ENCODE measurements at places on chromosomes 2 and 18.

GRCh38 chr2:4381049-4381448 lies 677.7 kb downstream of the DCDC2C start:
- no peak for DNase-seq

DNA sequence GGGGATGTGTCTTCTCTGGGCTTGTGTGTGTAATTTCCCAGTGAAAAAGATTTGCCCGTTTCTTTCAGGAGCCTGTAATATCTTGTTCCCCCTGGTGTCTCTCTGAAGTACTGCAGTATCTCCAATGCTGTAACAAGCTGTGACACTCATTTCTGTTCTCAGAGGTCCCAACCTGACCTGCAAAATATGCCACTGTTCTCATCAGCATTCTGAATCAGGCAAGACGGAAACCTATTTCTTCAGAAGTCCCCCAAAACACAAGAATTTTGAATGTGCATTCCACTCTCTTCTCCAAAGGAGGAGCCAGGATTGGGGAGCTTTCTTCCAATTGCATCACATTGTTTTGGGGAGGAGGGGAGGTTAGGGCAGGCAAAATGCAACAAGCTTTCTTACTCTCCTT lies 77.0 kb upstream of the CNGA3 start:
- peak; percentile 81 for DNase-seq

DNA sequence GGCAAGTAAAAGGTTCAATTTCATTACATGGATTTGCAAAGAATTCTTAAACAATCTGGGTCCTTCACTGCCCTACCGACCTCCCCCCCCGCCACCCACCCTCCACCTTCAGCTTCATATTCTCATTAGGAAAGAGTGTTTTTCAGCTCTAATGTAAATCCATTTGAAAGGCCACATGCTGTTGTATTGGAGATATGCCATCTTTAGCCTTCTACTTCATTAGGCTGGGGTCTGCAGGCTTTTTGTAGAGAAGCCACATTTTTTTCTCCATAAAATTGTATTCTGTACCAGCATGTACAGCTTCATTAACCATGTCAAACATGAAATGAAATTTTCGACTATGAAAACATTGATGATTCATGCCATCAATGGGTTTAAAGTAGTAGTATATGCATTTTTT lies 42.8 kb upstream of the THUMPD2 start:
- DNase-seq: no peak

GRCh38 chr2:85160966-85161960 lies 28.1 kb downstream of the TCF7L1 start:
- no peak for DNase-seq

DNA sequence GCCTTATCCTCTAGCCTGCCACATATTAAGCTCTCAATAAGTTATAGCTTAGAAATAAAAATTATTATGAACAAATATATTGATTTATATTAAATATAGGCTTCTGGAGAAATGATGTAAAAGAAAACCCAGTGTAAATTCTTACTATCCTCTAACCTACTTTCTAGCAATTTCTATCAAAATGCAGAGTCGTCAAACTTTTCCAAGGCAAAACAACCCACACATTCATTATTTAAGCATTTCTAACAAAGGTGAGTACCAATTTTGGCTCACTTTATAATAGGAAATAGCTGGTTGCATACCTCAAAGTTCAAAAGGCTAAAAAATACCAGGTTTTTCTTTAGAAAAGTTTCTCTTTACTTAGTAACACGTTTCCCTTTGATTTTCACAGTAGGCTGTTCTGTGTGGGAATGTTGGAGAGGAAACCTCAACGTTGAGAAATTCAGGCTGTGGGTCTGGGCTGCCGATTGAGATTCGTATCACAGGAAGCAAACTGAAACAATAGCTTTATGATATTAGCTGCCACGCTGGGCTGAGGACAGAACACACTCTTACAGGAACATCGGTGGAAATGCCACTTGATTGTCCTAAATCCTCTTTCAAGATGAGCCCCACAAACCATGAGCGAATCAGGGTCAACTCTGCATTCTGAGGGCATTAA lies 53.0 kb downstream of the EPAS1 start:
- peak; percentile 35 for DNase-seq

DNA sequence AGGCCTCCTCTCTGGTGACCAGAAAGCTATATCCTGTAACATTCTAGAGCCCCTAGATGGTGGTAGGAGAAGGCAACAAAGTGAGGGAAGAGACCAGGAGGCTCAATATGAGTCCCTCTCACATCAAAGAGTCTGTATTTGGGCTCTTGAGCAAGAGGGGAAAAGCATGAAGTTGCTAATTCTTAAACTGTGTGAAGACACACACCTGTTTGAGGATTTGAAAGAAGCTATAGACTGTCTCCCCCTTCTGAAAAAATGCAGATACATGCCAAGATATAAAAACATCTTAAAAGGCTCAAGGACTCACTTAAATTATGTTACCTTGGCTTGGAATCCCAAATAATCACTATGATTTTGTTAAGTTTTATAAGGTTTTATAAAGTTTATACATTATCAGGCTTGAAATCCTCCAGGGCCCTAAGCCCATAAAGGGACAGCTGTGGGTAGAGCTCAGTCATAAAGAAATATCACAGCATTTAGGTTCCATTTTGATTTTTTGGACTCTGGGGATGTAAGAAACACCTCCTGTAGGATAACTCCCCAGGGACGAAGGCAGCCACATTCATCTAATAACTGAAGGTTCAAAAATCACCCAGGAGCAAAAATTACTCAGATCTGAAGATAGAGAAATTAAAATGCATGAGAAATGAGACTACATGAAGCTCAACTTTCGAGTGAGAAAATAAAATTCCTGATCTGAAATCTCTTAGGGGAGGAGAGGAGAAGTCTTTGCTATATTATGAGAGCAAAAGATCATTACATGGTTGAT lies 136.1 kb upstream of the LGALSL start:
- no peak for DNase-seq

GRCh38 chr2:36549165-36549574 lies 48.8 kb downstream of the FEZ2 start:
- no peak for DNase-seq

- no peak for DNase-seq
Observed at GRCh38 chr2:239441261-239442078, 40.6 kb upstream of the HDAC4 start.

GRCh38 chr2:230700447-230700846 lies 12.2 kb upstream of the CAB39 start:
- DNase-seq: peak; percentile 85

DNA sequence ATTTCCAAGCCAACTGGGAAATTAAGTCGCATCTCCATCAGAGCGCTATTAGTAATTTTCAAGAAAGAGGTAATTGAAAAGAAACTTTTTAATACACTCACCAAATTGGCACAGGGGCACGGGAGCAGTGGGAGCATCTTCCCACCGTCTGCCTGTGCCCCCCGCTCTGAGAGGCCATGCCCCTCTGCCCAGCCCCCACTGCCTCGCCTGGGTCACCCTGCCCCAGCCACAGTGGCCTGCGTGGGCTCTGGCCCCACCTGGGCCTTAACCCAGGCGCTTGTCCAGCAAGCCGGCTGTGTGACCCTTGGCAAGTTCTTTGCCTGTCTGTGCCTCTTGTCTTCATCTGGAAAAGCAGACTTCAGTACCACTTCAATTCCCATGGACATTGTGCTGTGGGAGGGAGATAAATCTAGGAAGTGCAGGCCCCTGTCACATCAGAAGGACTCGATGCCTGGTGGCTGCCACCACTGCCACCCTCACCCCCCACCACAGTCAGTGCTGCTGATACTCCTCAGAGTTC lies 31.9 kb downstream of the GLI2 start:
- DNase-seq: no peak

DNA sequence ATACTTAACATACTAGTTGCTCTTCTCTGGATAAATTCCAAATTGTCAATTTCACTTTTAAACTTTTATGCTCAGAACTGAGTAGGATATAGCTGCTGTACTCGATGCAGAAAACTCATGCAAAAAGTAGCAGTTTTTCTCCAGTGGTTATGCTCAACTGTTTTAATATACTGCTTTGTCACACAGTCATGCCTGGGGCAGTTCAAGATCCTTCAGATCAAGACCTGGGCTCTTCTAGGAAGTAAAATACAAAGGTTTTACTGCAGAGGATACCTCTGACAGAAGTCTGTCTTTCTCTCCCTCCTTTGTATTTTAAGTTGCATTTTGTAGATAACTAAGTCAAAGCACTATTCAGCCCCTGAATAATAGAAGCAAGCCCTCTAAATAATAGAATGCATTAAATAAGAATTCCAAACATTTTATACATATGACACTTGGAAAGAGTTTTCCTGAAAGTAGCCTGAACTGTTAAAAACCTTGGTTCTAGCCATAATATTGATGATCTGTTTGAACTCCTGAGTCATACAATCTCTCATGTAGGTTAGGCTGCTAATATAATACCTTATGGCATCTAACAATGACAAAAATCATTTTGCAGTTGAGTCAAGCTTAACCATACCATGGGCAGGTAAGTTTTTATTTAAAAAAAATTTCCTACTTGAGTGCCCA lies 183.3 kb upstream of the TRIB2 start:
- DNase-seq: no peak

DNA sequence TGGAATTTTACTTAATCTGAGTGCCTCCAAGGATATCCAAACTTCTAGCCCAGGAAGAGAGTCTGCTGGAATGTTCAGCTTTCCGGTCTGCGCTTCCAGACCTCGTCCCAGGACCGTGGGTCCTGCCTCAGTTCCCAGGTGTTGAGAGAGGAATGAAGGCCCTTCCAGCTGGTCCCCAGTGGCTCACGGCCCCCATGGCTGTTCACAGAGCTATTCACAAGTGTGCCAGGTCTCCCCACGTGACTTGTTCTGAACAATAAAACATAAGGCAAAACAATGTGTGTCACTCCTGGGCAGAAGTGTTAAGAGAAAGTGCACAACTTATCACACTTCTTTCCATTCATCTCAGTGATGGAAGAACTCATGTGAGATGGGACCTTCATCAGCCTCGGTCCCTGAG lies 20.1 kb upstream of the TEX51 start:
- no peak for DNase-seq

DNA sequence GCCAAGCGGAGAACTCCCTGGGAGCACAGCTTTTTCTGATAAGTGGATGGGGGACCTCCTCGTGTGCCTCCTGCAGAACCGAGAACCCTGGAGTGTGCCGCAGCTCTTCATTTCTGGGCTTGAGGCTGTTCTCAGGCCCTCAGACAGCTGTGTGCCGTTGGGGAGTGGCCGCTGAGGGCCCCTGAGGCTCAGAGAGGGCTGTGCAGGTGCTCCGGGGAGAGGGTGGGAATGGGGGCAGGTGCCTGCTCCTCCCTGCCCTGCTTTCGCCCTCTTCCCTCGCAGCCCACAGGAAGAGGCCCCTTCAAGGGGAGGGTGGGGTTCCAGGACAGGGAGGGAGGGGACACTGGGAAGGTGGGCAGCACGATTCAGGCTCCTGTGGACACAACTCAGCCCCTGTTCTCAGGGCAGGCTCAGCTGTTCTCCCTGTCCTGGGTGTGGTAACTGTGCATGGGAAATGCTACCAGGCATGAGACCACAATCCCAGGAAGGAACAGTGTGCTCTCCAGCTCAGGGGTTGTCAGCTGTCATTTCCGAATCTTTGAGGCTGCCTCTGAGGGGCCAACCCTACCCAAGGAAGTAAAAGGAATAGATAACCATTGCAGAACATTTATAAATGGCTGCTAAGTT lies 11.3 kb downstream of the LCT start:
- DNase-seq: no peak

DNA sequence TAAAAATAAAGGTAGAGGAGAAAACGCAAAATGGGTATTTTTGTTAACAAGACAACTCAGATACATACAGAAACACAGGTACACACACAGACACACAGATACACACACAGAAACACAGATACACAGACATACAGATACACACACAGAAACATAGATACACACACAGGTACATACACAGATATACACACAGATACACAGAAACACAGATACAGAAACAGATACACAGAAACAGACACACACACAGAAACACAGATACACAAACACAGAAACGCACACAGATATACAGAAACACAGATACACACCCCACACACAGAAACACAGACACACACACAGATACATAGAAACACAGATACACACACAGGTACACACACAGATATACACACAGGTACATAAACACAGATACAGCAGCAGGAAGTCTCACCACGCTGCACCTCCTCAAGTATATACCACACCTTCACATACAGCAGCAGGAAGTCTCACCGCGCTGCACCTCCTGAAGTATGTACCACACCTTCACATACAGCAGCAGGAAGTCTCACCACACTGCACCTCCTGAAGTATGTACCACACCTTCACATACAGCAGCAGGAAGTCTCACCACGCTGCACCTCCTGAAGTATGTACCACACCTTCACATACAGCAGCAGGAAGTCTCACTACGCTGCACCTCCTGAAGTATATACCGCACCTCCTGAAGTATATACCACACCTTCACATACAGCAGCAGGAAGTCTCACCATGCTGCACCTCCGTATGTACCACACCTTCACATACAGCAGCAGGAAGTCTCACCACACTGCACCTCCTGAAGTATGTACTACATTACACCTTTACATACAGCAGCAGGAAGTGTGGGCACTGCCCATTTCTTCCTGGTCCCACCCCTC lies 250.5 kb downstream of the HDAC4 start:
- DNase-seq: no peak

GRCh38 chr2:85390941-85391669 lies 19.1 kb downstream of the CAPG start:
- peak; percentile 62 for DNase-seq

- DNase-seq: no peak
Observed at GRCh38 chr2:207481924-207482323, 47.8 kb upstream of the CREB1 start.

GRCh38 chr2:124566518-124566970 lies 541.5 kb downstream of the CNTNAP5 start:
- no peak for DNase-seq

All from suppressor macrophage (primary cell).